ENCODE measurements at places on chromosomes 7 and 10.

DNA sequence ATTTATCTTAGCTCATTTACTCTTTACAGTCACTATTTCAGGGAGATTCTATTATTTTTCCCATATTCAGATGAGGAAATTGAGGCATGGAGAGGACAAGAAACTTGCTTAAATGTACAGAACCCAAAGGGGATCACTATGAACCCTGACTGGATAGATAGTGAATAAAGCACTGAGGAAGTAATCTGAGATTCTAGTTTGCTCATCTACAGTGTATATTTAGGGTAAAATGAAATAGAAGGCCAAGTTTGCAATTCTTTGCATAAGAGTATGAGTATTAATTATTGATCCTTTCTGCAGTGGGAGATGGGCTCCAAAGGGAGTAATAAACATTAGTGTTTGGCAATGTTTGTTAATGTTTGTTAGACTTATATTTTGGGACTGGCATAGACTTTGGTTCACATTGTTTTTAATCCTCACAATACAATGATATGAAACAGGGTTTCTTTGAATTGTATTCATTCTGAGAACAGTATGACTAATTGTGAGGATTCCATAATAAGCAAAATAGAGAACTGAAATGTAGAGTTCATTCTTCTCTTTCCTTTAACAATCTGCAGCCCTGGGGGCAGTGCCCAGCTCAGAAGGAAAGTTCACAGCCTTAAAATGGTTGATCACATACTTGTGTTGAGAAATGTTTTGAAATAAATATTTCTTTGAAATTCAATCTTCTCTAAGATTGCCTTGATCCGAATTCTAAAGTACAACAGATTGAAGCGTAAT lies 131.0 kb upstream of the ZNF804B start:
- no peak for DNase-seq

DNA sequence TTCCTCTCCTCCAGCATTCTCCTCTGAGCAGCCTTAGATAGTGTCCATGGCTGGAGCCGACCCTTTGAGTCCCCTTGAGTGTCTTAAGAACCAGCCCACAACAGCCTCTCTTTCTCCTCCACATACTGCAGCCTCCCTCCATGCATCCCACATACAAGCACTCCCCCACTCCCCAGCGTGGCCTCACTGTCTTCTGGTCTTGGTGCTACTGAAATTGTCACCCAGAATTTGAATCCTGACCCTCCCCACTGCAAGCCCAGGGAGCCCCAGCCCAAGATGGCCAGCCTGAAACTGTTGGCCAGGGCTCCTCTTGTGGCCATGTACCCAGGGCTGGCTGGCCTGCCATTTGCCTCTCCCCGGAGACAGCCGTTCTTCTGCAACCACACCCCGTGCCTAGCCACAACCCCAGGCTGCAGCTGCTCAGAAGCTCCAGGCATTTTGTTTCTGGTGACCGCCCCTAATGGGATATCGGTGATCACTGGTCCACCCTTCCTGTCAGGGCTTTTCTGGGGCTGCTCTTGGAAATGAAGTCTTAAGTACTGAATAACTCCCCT lies 18.8 kb upstream of the SH2D4B start:
- DNase-seq = no peak

DNA sequence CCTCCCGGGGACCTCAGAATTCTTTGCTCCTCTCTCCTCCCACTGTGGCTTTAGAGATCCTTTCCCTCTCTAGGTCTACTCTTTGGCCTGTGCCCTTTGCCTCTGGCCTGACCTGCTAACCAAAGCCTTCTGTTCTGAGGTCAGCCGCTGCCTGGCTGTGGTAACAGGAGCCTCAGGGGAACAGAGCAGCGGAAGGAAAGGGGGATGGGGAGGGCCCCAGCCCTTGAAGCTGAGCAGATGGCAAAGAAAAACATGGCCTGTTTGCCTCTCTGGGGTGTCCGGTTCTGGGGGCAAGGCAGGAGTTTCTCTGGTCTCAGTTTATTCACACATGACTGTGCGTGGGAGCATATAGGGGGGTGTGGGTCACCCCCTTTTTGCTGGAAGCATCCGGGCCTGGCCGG lies 28.2 kb downstream of the COL26A1 start:
- DNase-seq = peak; percentile 86

DNA sequence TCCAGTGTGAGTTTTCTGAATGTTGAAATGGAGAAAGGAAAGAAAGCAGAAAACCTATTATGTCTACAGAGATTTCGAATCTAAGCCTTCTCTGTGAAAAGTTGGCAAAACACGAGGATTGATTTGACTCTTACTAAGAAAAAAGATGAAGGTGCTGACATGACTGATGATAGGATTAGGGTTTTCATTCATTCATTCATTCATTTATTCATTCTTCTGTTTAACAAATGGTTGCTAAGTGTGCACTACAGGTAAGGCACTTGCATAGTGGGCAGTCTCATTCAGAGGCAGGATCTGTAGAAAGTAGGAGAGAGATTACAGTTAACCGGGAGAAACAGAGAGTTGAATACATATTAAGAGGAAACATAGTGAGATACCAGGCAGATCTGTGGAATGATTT lies 137.1 kb downstream of the ZNF365 start:
- no peak for DNase-seq

GRCh38 chr10:47253651-47254375 lies 46.2 kb upstream of the GDF10 start:
- DNase-seq = peak; percentile 40

DNA sequence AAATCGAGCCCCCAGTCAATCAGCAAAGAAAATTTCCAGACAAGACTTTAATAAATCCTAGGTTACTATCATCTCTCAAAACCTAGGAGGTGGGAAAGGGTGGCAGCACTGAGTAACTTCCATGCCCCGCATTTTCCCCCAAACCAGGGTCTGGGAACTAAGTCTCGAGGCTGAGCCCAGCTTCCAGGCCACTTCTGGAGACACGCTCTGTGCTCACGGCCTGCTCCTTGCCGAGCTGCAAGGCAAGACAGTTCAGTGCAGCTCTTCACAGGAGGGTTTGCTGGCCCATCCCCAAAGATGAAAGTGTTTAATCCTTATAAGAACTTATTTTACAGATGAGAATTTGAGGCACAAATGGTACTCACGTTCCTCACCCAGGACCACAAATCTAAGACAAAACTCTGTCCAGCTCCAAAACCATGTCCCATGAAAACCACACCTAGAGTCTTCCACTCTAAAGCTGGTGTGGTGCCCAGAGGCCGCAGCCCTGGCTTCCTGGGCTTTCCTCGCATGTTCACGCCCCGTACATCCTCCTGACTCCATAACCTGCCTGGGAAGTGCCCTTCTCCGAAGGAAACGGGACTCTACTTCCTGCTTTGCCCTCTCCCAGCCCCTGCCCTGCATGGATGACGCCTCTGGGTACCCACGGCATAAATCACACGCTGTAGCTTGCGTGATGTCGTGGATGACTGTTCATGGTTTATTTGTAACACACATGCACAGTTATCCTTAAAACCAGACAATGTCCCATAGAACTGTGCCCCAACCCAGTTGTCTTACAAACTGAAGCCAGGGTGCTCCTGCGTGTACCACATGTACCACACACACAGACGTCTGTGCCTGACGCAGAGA lies 201.2 kb downstream of the DIP2C start:
- DNase-seq = no peak

- no peak for DNase-seq
Measured at GRCh38 chr10:56844978-56845529, 484.0 kb upstream of the ZWINT start.

DNA sequence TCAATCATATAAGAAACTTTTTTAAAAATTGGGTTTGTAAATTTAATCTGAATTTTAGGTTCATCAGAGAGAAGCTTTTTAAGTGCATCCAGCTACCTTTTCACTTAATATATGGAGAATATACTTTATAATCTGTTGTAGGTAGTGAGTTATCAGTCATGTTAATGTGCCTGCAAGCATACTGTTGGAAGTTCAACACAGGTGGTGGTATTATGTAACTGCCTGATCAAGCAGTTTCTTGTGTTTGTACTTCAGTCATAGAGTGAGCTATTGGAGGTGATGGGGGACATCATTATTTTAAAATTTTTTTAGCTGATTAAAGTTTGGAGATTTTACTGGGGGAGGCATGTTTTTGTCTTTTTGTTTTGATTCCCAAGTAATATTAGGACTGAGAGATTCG lies 2.5 kb downstream of the TNKS2 start:
- no peak for DNase-seq

DNA sequence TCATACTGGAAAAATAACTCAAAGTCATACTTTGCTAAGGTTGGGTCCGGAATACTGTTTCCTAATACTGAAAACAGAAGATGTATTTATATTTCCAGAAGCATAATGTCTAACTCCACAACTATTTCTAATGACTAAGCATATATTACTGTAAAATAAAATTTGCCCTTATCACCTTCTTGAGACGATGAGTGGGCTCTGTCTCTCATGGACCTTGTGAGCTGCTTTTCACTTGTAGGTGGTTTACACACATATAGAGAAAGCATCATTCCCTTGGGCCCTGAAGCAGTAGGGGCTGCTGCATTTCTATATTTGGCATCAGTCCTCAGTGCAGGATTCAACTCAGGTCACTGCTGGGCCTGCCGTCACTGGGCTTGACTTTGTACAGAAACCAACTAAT lies 10.7 kb upstream of the FAM13C start:
- DNase-seq = no peak

GRCh38 chr10:49616421-49617101 lies 2.7 kb downstream of the CHAT start:
- no peak for DNase-seq

DNA sequence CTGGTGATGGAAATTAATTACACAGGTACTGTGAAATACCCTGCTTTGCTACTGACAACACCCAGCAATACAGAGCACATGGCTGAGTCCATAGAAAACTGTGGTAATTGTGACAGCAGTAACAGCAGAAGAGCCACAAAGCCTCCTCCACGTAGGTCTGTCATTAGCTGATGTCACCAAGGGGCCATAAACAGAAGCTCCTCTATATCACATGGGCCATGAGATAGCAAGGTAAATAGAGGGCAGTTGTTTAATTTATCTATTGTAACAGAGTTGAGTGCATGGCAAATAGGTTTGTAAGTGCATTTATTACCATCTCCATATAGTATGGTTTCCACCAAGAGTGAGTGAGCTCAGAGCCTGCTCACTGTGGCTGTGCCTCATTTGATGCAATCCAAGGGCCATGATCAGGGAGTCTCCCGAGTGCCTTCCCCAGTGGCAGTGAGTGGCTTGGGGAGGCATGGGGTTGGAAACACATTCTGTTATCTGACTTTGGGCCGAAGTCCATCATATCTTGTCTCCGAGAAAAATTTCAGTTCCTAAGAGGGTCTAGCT lies 281.2 kb downstream of the SKAP2 start:
- no peak for DNase-seq

DNA sequence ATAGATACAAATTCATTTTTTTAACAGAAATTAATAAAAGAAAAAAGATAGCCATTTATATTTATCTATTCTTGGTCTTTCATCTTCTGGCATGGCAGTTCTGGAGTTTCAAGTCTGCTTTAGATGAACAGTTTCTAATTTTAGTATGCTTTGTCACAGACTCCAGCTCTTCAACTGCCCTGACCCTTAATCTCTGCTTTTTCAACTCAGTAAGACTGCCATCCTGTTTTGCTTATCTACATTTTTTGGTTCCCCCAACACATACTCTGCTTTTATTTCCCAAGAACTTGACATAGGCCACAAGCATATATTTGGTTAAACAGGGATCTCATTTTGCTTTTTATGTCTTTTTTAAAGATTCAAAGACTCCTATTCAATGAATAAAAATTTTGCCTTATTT lies 309.3 kb upstream of the KCND2 start:
- DNase-seq = no peak

GRCh38 chr10:23120001-23120934 lies 24.9 kb downstream of the MSRB2 start:
- DNase-seq = no peak

DNA sequence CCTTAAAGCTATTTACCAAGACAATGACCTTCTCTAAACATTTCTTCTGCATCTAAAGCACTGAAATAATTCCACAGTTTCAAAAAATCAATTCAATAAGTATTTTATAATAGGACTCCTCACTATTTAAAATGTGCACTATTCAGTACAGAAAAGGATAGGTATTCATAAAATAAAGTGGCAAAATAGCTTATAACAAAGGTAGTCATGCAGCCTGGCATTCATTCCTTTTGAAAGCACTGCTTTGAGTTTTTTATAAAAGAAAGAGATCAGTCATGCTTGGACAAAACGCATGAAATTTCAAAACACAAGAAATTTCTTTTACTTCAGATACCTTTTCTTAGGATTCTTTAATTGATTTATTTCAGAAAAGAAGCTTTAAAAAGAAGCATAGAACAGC lies 689.7 kb upstream of the PHF14 start:
- DNase-seq = no peak

DNA sequence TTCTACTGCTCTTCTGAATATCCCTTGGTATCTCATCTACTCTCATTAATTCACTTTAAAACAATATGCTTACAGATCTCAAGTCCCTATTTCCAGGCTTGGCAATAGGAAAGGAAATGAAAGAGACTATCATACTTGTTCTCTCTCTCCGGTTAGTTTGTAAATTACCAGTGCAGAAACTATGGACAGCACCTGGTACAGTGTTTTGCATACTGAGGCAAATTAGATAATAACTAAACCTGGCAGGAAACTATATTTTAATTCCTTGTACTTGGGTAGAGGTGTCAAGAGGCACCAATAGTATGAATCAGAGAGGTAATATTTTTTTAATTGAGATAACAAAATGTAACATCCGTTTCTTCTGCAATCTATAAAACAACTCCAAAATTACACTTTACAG lies 97.7 kb upstream of the TMEM196 start:
- no peak for DNase-seq

GRCh38 chr10:68665841-68666240 lies 55.2 kb upstream of the CCAR1 start:
- no peak for DNase-seq

- no peak for DNase-seq
Measured at GRCh38 chr10:68166871-68167585, 57.7 kb downstream of the MYPN start.

DNA sequence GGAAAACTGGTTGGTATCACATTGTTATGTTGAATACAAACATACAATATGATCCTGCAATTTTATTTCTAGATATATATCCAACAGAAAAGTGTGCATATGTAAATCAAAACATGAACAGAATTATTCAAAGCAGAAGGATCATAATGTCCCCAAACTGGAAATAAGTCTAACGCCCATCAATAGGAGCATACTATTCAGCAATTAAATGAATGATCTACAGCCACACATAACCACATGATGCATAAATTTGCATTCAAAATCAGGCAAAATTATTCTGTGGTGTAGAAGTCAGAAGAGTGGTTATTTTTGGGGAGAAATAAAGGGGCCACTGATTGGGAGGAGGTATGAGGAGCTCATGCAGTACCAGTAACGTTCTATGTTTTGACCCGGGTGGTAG lies 28.6 kb downstream of the NPY start:
- no peak for DNase-seq
